GM23248 (cell line): ENCODE measurements at places on chromosomes 5 and 9. TPM values are rescaled to one million over a fixed set of nuclear protein-coding genes. Genes with fewer than 3 reads are reported as not detected.

- DNase-seq, result no peak
These were observed 22.6 kb downstream of the HRH2 start for GRCh38 chr5:175680463-175680862.

GRCh38 chr5:137164536-137164935 lies 334.6 kb downstream of the SPOCK1 start:
- DNase-seq, result no peak

DNA sequence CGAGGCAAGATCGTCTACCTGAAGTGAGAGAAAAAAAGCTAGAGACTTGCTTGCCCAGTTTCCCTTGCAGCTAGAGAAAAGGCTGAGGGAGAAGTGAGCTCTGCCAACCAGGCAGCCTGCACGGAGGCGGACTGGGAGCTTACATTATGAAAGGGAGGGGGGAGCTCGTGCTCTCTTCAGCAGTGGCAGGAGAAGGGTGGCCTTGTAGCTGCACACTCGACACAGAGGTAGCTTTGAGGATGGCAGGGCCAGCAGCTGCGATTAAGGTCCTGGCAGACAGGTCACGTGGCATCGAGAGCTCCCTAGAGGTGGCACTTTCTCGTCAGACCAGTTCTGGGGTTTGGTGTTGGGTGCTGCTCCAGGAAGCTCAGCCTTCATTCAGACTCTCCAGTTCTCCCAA lies 26.7 kb downstream of the APBA1 start:
- DNase-seq, result no peak

GRCh38 chr9:127838375-127839078 lies 15.9 kb downstream of the ENG start:
- peak; percentile 99 for DNase-seq

GRCh38 chr5:39518516-39518915 lies 93.7 kb upstream of the DAB2 start:
- DNase-seq, result peak; percentile 83

DNA sequence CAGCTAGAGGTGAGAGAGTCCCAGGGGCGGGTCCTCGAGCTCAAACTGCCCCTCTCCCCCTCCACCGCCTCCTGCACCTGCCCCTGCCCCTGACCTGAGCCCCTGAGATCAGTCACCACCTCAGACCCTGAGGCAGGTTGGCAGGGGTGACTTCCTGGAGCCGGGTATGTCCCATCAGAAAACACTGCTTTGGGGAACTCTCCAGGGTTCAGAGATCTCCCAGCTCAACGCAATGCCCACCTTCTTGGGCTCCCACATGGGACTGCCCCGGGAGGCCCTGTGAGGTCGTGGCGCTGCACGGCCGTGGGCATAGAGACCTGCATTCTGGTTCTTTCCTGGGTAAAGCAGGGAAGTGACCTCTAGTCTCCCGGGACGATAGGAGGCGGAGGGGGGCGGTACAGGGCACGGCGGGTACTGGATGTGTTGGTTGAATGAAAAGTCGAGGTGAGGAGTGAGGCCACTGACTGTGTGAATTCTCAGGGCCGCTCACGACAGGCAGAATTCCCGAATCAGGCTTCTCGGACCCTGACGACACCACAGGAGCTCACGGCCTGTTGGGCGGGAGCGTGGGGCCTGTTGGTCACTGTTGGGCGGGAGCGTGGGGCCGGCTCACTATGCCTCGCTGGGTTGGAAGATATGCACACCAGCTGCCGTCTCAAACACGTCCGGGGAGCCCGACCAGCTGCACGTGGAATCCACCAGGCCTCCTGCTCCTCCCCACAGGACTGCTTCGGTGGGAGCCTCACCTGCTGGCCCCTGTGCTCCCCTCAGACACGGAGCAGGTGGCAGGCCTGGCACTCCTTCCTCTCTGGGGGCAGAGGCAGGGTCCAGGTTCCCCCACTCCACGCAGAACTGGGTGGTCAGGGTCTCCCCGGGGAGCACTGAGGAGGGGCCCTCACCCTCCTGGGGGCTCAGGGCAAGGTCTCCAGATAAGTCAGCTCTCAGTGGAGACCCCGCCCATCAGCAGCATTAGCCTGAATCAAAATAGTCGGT lies 178.0 kb upstream of the PPP1R26 start:
- no peak for DNase-seq

- peak; percentile 37 for DNase-seq
These were observed 38.9 kb downstream of the ACO1 start for GRCh38 chr9:32423371-32423770.

- peak; percentile 96 for DNase-seq
These were observed 56.9 kb upstream of the GGTA1 start for GRCh38 chr9:121556580-121556979.

DNA sequence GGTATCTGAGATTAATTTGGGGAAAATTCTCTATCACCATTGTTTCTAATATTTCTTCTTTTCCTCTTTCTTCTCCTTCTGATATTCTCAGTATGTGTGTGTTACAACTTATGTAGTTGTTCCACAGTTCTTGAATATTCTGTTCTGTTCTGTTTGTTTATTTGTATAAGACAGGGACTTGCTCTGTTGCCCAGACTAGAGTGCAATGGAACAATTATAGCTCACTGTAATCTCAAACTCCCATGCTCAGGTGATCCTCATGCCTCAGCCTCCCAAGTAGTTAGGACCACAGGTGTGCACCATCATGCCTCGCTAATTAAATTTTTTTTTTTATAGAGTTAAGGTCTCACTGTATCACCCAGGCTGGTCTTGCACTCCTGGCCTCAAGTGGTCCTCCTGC lies 145.8 kb upstream of the TUT7 start:
- DNase-seq, result no peak

DNA sequence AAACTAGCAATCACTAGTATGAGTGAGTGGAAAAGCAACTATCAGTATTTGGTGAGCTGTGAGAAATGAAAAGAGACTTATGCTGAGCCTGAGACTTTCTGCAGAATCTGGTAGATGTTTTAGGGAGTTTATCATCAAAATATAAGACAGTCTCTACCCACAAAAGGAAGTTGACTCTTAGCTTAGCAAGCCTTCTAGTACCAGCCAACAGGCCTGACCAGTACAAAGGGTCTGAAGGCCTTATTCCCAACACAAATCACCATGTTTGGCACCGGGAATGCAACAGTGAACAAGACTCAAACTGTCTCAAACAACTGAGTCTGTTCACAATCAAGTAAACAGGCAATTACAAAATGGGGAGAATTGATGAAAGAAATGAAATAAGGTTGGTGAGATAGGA lies 244.4 kb downstream of the CWC27 start:
- peak; percentile 78 for DNase-seq

GRCh38 chr9:117750401-117750800 lies 46.2 kb downstream of the TLR4 start:
- no peak for DNase-seq

DNA sequence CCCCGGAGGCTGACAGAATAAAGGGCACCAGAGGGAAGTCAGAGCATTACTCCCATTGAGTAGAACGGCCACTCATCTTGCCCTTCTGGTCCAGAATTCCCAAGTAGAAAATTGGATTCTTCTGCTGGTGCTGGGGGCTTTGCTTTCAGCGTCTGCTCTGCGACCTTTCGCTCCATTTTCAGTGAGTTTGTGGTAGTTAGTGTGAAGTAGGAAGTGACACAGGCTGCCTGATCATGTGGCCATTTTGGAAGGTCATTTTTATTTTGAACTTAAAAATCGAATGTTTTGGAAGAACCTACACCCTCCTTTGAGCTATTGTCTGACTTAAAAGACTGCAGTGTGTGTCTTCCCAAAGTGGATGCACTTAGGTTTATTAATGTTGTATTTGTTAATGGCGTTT lies 56.7 kb upstream of the FAM120AOS start:
- no peak for DNase-seq

- no peak for DNase-seq
These were observed 110.1 kb downstream of the OSTF1 start for GRCh38 chr9:75198436-75198835.

GRCh38 chr5:173065155-173065554 lies 9.0 kb downstream of the CREBRF start:
- DNase-seq, result no peak

DNA sequence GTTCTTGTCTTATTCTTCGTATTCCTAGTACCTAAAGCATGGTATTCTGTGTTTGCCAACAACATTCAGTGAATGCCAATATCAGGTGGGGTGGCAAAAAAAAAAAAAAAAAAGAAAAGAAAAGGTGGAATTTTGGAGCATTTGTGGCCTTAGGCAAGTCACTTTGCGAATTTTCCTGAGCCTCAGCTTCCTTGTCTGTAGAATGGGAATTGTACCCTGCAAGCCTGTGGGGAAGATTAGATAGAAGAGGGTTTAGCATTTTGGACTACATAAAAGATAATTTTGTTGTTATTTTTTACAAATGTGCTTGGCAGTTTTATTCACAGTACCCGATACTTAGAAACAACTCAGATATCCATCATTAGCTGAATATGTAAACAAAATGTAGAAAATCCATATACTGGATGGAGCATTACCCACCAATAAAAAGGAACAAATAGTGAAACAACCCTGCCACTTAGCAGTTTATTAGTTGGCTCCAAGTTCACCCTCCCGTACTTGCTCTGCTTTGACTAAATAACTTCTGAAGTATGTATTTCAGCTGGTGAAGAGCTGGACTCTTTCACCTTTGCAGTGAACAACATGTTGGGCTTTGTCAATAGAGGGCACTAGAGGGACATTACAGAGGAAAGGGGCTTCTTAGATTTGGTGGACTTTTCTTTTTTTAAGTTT lies 13.6 kb downstream of the UBE2D2 start:
- DNase-seq, result peak; percentile 62

- no peak for DNase-seq
These were observed 190.5 kb downstream of the SEC61B start for GRCh38 chr9:99412606-99413005.

- DNase-seq, result no peak
These were observed 125.5 kb downstream of the EPB41L4A start for GRCh38 chr5:112293587-112293986.

- no peak for DNase-seq
These were observed 187.1 kb upstream of the GRIN3A start for GRCh38 chr9:101925498-101925897.

GRCh38 chr5:179378116-179378440 lies 32.8 kb upstream of the ADAMTS2 start:
- DNase-seq, result no peak

- peak; percentile 18 for DNase-seq
These were observed 46.2 kb upstream of the RUFY1 start for GRCh38 chr5:179504191-179504590.

DNA sequence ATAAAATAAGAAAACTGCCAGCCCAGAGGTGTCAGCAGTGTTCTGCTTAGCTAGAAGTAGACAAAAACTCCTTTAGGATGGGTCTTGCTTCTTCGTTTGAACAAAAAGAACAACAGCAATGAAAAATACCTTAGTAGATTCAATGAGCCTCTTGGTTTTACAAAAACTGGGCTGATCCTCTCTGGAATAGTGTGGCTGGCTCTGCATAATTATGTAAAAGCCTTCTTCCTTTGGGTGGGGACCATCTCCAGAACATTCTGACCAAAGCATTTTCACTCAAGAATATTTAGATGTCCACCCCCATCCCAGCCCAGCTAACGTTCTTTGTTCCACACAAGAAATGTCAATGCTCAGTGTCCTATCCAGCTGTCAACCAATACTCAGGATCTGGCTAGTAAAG lies 63.2 kb downstream of the LRSAM1 start:
- DNase-seq, result no peak

The OLFM1 gene
- 17.0 and 18.6 TPM in 2 replicates for total RNA-seq

The SOHLH1 gene
- not detected in 2 replicates for total RNA-seq

The BAAT gene
- total RNA-seq, result not detected in 2 replicates

The SLC6A3 gene
- total RNA-seq, result not detected in 2 replicates

The C9orf40 gene
- 3.4 and 6.1 TPM in 2 replicates for total RNA-seq

The SEMA4D gene
- total RNA-seq, result 0.11 and 1.3 TPM in 2 replicates

The CMYA5 gene
- total RNA-seq, result 0.97 and 1.0 TPM in 2 replicates

The GKAP1 gene
- not detected in 2 replicates for total RNA-seq

The FABP6 gene
- not detected in 2 replicates for total RNA-seq

The IFNK gene
- total RNA-seq, result not detected in 2 replicates

The PHPT1 gene
- 71.1 and 84.6 TPM in 2 replicates for total RNA-seq
